Skeletal muscle cell (primary cell): ENCODE measurements at places on chromosomes 3 and 15.

GRCh38 chr15:48304398-48304797 lies 26.8 kb upstream of the DUT start:
- DNase-seq: no peak

GRCh38 chr3:38564631-38565338 lies 68.6 kb downstream of the EXOG start:
- no peak for DNase-seq

GRCh38 chr3:183845608-183846288 lies 20.4 kb upstream of the MAP6D1 start:
- DNase-seq: no peak

- DNase-seq: no peak
These were observed 812 bp upstream of the SEC62 start for GRCh38 chr3:169965562-169966427.
